Stimulated activated CD4-positive, alpha-beta T cell treated with anti-CD3 and anti-CD28 coated beads, Interleukin-1b, Interleukin-23, amount 100 ng/mL, for 24 hours (primary cell): ENCODE measurements at places on chromosomes 11 and 22.

GRCh38 chr11:120747850-120748814, 236.6 kb downstream of the GRIK4 start:
- DNase-seq = no peak

DNA sequence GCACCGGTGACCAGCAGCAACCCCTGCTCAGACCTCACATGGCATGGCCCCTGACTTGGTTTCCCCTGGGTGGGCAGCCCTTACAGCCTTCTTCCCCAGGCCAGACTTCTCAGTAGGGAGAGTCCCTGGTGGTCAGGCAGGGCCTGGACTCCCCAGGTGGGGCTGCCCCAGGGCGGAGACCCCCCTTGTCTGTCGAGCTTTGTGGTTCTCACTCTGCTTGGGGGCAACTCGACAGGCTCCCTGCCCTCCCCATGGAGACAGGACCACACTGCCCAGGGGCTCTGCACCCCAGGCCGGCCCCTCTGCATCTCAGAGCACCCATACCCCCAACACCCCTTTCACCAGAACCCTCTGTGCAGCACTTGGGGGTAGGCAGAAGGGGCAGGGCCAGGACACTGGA, 87.7 kb downstream of the MORC2 start:
- DNase-seq = no peak

DNA sequence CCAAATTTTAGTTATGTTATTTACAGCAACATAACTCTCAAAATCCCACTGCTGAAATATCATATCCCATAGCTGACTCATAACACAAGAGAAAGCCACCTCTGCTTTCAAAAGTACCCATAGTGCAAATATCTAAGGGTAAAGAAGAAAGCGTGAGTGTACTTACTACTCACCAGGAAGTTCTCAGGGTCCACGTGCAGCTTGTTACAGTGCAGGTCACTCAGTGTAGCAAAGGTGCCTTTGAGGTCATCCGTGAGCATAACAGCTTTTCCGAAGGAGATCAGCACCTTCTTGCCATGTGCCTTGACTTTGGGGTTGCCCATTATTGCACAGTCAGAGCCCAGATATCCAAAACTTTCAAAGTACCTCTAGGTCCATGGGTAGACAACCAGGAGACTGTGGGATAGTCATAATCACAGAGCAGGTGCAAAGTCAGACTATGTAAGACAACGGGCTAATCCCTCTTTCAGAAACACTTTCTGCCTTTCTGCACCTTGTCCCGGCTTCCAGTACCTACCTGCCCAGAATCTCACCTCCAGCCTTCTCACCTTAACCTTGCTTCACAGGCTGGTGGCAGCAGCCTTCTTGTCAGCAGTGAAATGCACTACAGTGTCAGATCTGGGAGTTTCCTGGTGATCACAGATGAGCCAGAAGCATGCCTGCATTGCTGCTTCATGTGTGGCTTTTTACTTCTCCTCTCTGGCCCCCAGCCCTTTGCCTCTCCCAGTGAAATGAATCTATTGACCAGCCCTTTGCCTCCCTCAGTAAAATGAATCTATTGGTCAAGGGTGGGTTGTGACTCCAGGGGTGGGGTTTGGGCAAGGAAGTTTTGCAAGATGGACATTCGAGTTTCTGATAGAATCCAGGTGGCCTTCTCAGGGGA, 6.5 kb downstream of the HBG1 start:
- no peak for DNase-seq

GRCh38 chr11:64609436-64610047, 18.5 kb downstream of the SLC22A12 start:
- no peak for DNase-seq

- DNase-seq = no peak
Measured at GRCh38 chr11:94134651-94135512, 6.2 kb downstream of the PANX1 start.

- DNase-seq = no peak
Measured at GRCh38 chr11:19323502-19323901, 82.8 kb upstream of the E2F8 start.

DNA sequence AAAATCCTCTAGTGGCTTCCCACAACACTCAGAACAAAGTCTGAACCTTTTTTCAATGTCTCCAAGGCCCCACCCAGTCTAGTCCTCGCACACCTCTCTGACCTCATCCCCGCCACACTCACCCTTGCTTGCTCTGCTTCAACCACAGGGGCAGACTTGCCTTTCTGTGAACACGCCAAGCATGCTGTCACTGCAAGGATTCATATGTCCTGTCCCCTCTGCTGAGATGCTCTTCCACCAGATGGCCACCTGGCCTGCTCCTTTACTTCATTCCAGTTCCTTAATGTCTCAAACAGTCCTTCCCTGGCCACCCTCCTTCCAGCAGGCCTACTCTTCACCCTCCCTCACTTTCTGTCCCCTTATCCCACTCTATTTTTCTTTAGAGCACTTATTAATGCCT, 60.6 kb upstream of the ARHGAP20 start:
- no peak for DNase-seq

DNA sequence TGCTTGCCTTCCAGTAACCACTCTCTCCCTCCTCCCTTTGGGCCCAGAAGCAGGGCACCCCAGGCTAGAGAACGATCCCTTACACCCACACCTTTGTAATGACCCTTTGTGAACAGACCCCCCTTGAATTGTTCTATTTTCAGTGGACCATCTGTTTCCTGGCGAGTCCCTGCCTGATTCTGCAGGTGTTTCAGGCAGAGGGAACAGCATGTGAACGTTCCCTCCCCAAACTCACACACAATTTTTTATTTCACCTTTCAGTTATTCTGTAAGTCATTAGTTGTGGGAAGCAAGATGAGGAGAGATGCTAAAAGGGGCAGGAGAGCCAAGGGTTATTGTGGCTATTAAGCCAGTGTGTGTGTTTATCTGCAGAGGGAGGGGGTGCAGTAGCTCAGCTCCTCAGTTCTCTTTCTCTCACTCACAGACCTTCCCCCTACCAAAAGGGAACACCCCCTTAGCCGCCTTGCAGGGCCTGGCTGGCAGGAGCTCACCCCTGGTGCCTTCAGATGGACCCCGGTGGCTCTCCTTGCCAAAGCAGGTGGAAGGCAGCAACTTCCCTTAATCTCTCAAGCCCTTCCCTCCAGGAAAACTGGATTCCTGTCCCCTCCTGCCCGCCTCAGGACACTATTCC, 64.8 kb upstream of the SPON1 start:
- no peak for DNase-seq

GRCh38 chr22:24760708-24761306, 13.7 kb downstream of the PIWIL3 start:
- DNase-seq = no peak

DNA sequence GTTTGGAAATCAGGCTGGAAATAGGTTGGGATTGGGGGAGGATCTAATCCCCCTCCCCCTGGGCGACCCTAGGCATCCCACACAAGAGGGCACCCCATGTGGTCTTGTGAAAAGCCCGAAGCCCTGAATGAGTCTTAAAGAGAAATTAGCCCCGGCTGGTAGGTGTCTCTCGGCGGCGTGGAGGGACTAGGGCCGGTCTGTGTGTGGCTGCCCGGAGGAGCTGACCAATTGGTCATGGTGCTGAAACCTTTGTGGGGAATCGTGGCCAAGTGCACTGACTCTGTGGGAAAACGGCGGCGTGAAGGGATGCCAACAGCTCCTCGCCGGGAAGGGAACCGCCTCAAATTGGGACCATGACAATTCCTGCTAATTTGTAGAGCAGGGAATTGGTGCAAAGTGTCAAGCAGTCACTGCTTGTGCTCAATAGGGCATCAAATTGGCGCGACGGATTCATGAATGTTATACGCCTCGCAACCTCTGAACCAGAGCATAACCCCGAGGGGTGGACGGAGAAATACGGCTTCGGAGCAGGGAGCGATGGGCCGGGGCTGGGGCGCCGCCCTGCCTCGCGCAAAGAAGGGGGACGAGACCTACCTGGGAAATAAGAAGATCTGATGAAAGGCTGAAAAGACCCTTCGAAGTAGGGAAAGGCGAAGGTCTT, 1.5 kb downstream of the DBX1 start:
- no peak for DNase-seq

DNA sequence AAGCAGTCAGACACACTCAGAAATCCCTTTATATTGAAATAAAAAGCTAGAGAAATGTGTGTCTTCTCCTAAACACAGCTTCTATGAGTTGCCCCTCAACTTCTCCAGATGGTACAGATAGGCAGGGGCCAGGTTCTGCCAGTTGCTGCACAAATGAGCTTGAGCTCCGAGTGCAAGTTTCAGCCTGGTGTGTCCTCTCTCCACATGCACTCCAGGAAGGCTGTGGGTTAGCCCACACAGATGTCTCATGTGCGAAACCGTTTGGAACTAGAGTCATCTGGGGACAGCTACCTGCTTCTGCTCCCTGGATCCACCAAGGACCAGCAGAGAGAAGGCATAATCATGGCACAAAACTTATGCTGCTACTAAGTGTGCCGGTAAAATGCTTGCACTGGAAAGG, 812.6 kb downstream of the OPCML start:
- DNase-seq = no peak

DNA sequence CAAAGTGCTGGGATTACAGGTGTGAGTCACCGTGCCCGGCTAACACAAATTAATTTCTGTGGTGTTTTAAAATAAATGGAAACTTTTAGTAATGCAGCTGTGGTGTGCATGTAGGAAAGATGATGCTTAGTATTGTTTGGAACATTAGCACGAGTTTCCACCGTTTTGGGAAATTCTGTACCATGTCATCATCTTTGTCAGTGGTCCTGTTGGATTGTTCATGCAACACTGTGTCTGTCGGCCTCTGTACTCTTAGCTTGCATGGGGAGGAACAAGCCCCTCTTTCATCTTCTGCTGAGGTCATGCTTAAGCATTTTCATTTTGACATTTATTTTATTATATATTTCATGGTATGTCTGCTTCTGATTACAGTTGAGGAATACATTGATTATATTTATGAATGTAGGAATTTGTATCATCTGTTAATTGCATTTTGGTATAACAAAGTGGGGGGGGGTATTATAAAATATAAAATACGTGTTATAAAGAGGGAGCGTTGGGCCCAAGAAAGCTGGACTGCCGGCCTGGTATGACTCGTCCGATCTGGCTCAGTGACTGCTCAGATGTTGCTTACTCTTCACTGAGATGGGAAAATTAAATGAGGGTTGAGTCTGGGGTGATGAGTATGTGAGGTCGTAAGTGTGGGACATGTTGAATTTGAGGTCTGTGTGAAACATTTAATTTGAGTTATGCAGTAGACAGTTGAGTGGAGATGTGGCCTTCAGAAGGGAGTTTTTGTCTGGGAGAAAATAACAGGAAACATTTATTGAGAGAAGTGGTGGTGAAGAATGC, 28.7 kb downstream of the CECR2 start:
- no peak for DNase-seq

DNA sequence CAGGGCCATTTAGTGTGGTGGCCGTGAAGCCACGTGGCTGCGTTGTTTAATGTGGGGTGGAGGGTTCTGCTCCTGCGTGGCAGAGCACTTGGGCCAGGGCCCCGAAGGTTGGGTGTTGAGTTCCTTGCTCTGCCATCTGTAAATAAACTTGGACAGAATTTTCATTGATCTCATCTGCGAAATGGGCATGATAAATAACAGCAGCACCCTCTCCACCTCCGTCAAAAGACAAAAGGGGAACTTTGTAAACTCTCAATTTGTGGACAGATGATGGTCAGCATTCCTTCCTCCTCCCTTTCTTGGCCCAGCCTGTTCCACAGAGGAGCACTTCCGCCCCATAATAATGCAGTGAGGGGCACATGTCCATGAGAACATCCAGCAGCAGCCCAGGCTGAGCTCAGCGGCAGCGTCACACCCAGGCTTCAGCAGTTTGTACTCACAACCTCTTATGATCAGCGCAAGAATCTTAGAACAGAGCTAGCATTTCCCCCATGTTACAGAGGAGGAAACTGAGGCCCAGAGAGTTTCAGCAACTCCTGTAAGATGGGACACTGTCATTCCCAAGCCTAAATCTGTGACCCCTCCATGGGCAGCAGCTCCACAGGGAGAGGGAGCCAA, 874.5 kb downstream of the BRD1 start:
- no peak for DNase-seq

- no peak for DNase-seq
Measured at GRCh38 chr11:19770277-19770676, 57.6 kb downstream of the NAV2 start.

DNA sequence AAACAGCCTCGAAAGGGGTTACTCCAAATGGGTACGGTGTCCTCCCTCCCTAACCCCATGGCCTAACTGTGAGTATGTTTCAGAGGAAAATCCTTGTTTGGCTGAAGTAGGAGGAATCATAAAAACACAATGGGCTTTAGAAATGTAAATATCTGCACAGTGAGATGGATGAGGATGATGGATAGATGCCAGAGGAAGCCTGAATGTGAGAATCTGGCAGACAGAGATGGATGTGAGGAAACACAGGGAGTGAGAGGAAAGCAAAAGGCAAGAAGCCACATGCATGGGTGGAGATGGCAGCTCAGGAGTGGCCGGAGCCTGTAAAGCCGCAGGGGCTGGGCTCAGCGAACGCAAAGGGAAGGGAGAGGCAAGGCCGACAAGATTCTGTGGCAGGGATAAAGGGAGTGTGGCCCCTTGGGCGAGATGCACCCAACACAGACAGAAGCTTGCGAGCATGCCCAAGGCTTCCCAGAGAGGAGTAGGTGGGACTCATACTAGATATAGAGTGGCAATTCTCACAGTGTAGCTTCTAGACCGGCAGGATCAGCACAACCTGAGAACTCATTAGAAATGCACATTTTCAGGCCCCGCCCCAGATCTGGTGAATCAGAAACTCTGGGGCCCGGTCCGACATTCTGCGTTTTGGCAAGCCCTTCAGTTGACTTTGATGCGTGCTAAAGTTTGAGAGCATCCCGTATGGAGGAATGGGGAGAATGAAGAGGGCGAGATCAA, 237.3 kb upstream of the CADM1 start:
- no peak for DNase-seq

DNA sequence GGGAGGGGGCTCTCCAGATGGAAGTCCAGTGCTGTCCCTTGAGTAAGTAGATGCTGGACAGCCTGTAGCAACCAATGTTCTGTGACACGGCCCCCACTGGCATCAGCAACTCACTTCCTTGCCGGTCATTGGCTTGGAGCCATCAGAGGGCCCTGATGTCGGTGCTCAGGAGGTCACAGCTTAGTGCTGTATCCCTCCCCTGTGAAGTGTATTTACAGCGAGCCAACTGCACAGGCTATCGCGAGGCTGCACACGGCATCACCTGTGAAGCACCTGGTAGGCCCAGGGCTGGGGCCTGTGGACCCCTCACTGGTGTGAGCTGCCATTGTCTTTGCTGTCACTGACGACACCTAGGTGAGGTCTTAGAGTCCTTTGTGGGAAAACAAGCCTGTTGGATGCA, 13.4 kb upstream of the ACR start:
- DNase-seq = no peak

- DNase-seq = no peak
Measured at GRCh38 chr22:47695176-47695575, 932.7 kb downstream of the TBC1D22A start.

GRCh38 chr22:22553735-22554586, 5.1 kb downstream of the PRAME start:
- no peak for DNase-seq

DNA sequence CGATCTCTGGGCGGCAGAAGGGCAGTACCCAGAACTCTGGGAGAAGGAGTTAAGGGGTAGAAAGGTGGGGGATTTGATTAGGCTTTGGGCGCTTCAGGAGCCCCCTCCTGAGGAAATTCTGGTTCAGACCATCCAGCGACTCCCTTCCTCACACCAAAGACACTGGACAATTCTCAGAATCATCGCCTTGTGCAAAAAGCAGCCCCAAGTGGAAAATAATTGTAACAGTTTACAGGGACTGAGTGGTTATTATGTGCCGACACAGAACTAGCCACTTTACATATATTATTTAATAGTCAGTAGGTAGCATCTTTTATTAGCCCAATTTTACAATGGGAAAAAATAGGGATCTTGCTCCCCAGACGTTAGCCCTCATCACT, 662 bp upstream of the TRIM3 start:
- DNase-seq = no peak
